ENCODE measurements at places on chromosomes 5 and 9. TPM values are rescaled to one million over a fixed set of nuclear protein-coding genes. Genes with fewer than 3 reads are reported as not detected.

Gene TXNDC15
- 108 TPM for total RNA-seq

DNA sequence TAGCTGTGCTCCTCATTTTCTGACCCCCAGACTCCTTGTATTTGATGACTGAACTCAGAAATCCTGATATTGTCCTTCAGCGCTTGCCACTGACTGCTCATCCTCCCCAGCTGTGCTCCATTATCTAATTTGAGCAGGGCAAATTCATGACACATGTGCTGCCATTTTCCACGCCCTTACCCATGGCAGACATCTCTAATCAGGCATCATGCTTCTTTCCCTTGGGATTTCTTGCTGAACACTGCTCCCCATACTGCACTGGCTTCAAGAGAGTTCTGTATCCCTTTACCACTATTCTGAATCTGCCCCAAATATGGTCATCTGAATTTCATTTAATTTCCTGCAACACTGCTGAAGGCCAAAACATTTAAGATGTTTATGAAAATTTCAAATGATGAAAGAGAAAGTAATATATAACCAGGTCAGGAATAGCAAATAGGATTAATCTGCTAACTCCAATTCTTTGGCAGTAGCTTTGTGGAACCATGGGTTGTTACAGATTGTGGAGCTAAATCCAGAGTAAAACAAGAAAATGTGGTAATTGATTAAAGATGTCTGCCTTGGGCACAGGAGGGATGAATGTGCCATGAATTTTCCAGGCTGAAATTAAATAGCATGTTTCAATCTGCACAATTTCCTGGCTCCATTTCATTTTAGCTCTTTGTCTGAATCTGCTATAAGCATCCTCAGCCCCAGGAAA, 93.6 kb downstream of the CYFIP2 start:
- H3K4me1 ChIP-seq, result peaks cover 22% of the 10 kb centered on the region
- no peaks in the 10 kb centered on the region for H3K36me3 ChIP-seq
- H3K4me3 ChIP-seq, result no peak overlapping the region
- H3K27ac ChIP-seq, result no peak overlapping the region

DNA sequence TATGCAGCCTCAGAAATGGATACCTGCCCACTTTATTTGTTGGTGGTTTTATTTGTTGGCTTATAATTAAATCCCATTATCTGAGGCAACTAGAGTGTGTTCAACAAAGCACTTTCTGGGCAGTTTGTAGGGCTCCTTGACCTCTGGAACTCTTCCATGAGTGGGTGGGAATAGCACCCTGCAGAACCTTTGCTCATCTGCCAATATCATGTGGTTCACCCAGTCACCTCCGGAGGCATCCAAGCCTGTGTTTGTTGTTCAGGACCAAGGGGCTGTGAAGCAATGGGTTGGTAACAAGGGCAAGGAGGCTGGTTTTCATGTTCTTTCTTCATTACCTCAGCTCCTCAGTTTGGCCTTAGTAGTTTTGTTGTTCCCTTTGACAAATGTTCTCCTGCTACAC, 314.0 kb downstream of the NDUFS4 start:
- H3K36me3 ChIP-seq, result no peaks in the 10 kb centered on the region
- H3K27ac ChIP-seq, result no peak overlapping the region
- DNase-seq, result no peak

DNA sequence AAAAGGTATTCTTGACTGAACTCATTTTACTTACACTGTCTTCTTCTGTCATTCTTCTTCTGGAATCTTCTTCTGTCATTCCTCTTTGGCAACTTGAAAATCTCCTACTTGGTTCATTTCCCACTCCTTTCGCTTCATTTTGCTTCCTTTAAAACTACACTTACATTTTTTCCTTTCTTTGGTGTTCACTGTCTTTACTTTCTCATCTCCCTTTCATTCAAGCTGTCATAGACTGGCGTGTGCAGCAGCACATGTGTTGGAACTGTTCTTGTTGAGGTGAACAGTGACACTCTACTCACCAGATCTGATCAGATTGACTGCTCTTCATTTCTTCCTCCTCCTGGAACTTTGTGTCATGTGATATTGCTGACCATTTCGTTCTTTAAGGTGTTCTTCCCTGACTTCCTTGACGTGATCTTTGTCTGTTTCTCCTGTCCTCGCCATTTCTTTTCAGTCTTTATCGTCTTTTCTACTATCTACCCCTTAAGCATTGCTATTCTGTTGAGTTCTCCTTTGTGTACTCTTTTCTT, 6.4 kb downstream of the DNAJC25 start:
- DNase-seq, result no peak
- no peaks in the 10 kb centered on the region for H3K4me1 ChIP-seq
- H3K27ac ChIP-seq, result no peak overlapping the region
- no peaks in the 10 kb centered on the region for H3K27me3 ChIP-seq
- no peaks in the 10 kb centered on the region for H3K36me3 ChIP-seq
- H3K4me3 ChIP-seq, result no peak overlapping the region

- H3K4me1 ChIP-seq, result peaks cover 58% of the 10 kb centered on the region
- no peak overlapping the region for H3K27ac ChIP-seq
- no peak for DNase-seq
These were observed 166.4 kb upstream of the OTULINL start for GRCh38 chr5:14415024-14415697.

Gene PCDHGC5
- total RNA-seq, result not detected
